Stimulated activated CD4-positive, alpha-beta T cell treated with anti-CD3 and anti-CD28 coated beads, TNF-alpha, amount 100 ng/mL, for 48 hours (primary cell): ENCODE measurements at places on chromosomes 2 and 18.

GRCh38 chr2:169767243-169767888, 31.3 kb upstream of the SSB start:
- peak; percentile 21 for DNase-seq

DNA sequence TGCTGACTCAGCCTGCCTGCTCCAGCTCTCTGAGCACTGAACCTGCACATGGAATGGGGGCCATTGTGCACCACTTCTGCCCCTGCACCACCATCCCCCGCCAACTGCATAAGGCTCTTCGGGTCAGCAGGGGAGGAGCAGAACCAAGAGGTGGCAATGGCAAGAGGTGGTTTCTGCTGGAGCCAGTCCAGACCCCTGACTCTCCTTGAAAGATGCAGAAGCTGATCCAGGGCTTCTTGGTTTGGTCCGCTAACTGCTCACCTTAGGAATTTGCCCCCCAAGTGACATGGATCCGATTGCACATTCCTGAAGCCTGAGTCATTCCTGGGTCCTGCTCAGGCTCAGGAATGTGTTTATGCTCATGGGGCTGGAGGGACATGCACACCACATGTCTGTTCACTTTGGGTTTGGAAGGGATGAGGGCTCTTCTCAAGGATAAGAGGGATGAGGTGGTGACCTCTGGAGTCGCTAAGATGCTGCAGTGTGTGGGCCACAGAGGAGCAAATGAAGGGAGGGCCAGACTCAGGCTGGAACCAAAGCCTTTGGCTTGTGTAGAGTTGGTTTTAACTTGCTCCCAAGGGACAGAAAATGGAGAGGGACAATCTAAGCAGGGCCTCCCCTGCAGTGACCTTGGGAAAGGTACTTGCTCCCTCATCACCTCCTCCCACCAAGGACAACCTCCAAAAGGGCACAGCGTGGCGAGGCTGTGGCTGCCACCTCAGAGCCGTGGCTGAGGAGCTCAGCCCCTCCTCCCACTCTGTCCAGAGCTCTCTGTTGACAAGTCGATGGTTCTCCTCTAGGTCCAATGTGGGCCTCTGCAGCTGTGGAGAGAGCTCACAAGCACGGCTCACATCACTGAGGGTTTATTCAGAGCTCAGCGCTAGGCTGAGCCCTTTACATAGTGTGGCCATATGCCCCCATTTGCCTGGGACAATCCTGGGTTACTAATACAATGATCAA, 66.2 kb downstream of the HS1BP3 start:
- DNase-seq: no peak

DNA sequence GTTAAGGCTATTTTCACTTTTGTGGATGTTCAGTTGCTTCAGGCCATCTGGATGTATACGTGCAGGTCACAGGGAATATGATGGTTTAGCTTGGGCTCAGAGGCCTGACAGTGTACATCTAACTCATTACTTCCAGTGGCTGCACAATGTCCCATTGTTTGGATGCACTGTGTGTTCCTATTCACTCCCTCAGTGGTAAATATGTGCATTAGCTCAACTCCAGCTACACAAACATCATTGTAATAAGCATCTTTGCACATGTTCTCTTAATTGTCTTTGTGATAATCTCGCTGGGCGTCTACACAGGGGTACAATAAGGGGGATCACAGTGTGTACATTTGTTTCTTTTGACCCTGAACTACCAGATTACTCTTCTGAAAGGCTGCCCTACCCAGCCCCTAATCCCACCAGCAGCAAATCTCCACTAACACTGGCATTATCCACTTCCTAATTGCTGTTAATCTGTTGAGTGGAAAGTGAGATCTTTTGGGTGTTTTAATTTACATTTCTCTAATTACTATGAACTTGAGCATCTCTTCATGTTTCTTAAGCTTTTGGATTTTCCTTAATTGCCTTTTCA, 56.1 kb upstream of the POLE4 start:
- no peak for DNase-seq

DNA sequence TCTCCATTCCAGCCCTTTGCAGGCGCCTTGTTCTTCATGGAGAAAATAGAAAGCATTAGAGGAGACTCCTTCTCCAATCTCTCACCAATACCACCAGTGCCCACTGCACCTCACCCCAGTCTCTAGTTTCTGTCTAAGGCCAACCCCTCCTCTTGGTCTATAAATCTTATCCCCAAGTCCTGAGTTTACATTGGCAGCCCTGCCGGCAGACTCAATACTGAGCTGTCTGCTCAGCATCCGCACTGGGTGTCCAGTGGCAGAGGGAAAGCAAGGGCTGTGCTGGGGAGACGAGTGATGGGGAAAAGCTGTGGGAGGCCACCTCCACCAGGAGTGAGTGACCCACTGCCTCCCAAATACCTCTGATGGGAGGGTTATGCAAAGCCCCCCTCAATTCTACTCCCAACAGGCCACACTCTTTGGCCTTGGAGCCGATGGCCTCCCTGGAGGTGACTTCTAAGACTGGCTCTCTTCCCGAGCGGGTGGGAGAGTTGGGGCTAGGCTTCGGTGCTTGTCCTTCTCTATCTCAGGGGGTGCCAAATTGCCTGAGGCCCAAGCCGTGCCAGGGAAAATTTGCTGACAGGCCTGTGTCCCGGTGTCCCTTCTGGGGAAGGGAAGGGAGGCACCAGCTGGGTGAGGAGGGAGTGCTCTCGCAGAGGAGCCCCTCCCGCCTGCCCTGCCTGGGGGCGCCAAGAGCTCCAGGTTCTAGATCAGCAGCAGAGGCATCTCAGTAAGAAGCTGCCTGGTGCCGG, 165.2 kb upstream of the MSH6 start:
- DNase-seq: no peak

GRCh38 chr2:10457846-10458598, 9.9 kb upstream of the ODC1 start:
- no peak for DNase-seq

DNA sequence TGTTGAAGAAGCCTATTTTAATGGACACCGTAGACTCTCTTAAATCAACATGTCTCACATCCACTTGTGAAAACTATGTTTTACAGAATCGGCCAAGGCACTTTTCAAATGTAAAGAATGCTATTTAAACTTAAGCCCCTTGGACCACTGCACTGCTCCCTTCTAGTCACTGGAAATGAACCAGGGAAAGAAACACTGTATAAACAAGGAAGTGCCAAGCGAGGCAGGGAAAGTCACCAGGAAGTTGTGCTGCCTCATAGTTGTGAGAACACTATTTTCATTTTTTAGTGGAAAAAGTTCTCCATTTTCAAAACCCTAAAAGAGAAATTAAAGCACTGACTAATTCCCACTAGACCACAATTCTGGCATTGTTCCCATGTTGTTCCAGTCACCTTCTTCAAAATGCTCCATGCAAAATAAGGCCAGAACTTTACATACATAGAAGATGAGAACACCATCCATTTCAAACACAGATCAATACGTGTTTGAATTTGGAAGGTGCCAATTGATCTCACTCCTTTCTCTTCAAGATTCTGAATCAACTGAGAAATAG, 13.5 kb downstream of the CCDC141 start:
- no peak for DNase-seq

GRCh38 chr2:105868060-105868459, 123.3 kb downstream of the NCK2 start:
- DNase-seq: no peak

DNA sequence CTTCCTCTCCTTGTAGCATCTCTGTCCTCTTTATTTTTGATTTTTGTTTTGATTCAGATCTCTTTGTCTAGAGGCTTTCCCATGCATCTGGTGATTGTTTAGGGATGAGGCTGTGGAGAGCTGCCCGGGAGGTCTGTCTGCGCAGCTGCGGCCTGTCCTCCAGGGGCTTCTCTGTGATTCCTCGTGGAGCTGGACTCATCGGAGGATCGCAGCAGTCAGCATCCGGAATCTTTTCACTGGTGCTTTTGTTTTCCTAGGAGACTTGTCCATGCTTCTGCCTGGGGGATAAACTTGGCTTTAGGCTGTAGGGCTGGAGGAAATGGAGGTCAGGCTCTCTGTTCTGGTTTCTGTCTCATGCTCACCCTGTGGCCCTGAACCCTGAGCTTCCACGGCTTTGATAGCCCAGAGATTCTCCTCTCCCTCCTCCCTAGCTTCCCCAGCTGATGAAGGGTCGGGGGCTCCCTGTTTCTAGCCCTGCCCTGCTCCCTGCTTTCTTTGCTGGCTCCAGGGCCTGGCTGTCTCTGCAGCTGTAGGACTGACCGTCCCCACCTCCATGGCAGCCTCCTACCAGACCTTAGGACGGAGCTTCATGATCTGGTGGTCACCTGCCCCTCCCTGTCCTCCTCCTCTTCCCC, 35.5 kb downstream of the ZNF532 start:
- no peak for DNase-seq

GRCh38 chr2:236664136-236664535, 94.5 kb downstream of the ACKR3 start:
- DNase-seq: no peak
